ENCODE measurements at places on chromosomes 12 and 14.

DNA sequence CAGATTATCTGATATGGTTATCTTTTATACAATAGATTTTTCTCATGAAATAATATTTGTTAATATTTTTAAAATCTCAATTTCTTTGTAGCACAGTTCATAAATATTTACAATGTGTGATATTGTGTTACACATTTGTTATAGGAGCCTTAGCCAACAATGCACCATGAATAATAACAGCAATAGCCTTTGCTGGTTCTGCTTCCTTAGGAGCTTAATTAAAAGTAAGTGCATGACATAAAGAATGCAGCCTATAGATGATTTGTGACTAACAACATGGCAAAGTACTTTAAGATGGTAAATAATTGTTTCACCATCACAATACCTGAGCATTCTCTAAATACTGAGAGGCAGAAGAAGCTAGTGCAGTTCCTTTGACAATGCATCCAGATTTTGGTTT, 156.3 kb upstream of the RASSF8 start:
- no peak for DNase-seq

DNA sequence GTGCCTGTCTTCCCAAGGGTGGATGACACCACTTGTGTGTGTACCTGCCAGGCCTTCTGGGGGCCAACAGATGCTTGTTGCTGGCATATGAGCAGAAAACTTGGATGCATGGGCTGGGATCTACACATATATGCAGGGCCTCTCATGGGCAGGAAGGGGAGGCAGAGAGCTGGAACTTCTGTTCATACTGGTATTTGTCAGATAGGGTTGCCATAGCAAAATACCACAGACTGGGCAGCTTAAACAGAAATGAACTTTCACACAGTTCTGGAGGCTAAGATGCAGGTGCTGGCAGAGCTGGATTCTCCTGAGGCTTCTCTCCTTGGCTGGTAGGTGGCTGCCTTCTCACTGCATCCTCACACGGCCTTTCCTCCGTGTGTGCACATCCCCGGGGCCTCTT, 121.8 kb downstream of the SUDS3 start:
- no peak for DNase-seq

DNA sequence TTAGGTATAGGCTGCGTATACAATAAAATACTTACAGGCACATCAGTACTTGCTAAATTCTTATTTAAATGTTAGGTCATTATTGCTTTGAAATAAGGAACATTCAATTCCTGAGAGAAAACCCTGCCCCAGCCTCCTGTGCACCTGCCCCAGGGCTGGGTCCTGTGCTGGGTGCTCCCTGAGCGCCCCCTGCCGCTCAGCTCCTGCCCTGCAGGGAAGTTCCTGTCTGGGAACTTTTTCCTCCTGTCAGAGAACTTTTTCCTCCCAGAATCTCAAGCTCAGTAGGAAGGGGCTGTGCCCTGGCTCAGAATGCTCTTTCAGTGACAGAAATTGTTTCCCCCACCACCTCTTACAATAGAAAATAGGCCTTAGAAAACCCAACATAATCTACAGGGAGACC, 751.1 kb downstream of the TMEM121 start:
- no peak for DNase-seq

GRCh38 chr12:125124320-125124966, 59.2 kb downstream of the AACS start:
- DNase-seq: no peak

DNA sequence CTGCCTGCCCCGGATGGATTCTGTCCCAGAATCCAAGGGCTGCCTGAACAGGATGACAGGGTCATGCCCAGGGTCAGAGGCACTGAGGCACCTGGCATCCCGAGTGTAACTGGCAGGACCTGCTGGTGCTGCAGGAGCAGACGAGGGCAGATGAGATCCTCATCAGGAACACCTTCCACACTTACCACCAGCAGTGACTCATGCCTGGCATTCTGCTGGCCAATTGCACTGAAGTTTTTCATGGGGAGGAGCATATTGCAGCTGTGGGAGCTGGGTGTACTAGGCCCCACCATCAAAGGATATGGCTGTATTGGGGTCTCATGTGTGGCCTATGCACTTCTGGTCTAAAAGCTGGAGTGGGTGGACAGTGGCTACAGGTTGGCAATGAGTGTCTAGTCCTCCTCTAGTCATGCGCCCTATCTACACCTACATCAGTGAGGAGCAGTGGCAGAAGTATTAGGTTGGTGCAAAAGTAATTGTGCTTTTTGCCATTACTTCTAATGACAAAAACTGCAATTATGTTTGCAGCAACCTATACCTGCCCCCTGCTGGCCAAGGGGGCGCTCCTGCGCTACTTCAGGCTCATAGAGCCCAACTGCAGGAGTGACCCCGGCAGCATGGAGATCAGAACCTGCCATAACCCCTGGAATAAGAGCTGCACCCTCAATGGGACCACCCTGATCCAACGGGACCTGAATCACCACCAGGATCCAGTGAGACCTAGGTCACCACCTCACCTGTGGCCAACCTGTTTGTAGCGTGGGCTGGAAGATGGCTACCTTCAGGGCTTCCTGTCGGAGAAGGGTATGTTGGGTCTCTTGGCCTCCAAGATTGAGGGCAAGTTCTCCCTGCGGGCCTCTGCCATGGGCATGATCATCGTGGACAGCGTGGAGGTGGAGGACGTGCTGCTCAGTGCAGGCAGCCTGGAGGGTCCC, 8.0 kb upstream of the C12orf42 start:
- DNase-seq: no peak

DNA sequence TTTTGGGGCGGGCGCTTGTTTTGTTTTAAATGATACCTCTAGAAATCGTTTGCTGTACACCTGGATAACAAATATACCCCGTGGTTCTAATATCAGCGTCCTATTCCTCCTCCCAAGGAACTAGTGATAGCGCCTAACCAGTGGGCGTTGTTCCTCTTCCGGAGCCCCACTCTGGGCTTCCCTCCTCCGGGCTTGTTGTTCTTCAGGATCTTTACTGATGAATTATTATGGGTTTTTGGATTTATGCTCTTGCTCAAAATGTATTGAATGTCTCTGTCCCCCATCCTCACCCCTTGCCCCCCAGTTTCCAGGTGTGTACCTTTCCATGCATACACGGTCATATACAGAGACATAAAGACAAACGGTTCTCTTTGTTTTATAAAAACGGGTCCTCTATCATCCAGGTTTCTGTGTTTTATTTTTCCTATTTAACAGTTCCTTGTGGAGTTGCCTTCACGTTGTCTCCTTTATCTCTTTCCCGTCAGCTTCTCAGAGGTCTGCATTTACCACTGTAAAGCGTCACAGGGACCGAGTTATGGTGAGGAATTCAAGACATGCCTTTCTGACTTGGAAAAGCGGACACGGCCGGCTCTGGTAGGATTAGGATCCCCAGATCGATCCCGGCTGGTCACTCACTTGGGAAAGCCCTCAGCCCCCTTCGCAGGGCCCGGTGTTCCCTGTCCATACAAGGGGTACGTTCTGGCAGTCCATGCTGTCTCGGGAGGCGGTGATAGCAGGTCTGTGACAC, 655 bp upstream of the PLEKHG3 start:
- DNase-seq: no peak

GRCh38 chr12:123384318-123384993, 524 bp downstream of the KMT5A start:
- no peak for DNase-seq

GRCh38 chr14:96225745-96226151, 21.1 kb downstream of the BDKRB2 start:
- no peak for DNase-seq

GRCh38 chr14:35949920-35950513, 123.9 kb downstream of the BRMS1L start:
- DNase-seq: no peak

GRCh38 chr14:94341656-94342333, 18.7 kb upstream of the SERPINA6 start:
- DNase-seq: no peak

DNA sequence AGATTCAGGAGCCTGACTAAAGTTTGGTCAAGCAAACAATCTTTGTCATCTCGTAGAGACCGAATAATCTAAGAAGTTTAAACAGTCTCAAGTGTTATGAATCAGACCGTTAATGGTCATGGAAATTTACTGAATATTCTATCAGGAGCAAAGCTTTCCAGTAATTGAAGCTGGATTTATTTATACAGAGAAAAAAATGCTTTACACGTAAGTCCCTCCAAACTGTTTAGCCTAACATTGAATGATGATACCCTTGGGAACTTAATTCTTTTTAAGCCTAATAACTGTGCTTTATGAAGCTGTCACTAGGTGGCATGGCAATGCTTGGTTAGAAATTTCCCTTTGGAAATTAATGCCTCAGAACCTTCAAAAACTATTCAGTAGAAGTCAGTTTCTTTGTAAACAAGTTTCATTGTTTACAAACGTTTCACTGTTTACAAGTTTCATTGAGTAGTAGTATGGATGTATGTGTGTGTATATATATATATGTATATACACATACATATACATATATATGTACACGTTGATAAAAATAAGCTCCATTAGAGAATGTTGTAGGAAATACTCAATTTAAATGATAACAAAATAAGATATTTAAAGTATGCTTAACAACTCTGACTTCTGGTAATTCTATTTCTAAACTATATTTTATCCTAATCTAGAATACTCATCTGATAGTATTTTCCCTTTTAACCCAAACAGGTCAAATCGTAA, 32.1 kb downstream of the DEPDC4 start:
- no peak for DNase-seq

GRCh38 chr12:26651566-26652188, 181.3 kb downstream of the ITPR2 start:
- DNase-seq: no peak

DNA sequence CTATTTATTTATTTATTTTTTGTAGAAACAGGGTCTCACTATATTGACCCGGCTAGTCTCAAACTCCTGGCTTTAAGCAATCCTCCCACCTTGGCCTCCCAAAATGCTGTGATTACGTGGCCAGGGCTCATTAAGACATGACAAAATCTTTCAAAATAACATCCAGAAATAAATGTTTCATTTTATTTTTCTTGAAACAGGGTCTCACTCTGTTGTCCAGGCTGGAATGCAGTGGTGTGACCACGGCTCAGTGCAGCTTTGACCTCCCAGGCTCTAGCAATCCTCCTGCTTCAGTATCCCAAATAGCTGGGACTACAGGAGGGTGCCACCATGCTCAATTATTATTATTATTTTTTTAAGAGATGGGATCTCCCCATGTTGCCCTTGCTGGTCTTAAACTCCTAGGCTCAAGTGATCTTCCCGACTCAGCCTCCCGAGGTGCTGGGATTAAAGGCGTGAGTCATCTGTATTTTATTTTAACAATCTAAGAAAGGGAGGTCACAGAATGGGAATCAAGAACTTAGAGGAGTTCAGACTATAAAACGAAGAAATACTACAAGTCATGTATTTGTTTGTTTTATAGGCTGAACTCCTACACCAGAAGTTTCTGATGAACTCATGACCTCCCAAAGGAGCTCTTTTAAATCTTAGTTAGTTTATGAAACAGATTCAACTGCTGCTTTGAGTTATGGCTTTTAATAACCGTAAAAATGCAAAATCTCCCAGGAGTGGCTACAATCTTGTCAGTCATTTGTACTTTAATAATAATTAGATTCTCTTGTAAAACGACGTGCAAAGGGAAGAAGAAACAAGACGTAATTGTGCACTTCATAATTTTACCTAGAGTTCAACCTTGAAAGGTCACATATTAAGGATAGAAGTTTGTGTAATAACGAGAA, 2.1 kb upstream of the TMEM263 start:
- DNase-seq: no peak

GRCh38 chr14:51657762-51658161, 6.1 kb downstream of the FRMD6 start:
- no peak for DNase-seq

DNA sequence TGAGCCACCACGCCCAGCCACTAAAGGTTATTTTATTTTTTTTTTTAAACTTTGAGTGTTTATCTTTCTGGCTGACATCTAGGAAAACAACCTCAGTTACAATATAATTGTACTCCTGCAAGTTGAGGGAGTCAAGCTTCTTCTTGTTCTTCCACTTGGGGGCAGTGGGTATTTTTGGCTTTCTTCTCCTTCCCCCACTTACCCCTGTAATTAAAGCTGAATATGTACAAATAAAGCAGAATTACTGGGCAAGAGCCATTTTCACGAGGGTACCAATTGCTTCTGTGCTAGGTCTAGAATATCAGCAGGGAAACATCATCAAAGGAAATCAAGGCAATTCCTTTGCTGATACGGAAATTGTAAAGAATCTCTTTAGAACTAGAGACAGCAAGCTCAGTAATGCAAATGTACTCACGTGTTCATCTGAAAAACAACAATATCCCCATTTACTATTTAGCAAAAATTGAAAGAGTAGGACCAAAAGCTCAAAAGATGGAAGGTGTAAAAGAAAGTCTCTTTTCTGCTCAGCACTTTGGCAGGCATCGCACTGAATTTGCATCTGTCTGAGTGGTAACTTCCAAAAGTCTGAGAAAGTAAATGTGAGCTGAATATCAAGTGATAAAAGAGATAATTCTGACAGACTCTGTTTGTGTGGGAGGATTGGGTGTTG, 72.8 kb downstream of the TAOK3 start:
- DNase-seq: no peak

- no peak for DNase-seq
These were observed 205.0 kb upstream of the FOXN3 start for GRCh38 chr14:89621791-89622638.

GRCh38 chr14:48874711-48875110, 711.5 kb downstream of the RPS29 start:
- DNase-seq: no peak

Data from bone marrow (tissue), 2 donors.